ENCODE measurements at places on chromosomes 6 and 20. TPM values are rescaled to one million over a fixed set of nuclear protein-coding genes. Genes with fewer than 3 reads are reported as not detected.

CDH4 gene
- 0.81 TPM for total RNA-seq

LGSN gene
- total RNA-seq = not detected

DNA sequence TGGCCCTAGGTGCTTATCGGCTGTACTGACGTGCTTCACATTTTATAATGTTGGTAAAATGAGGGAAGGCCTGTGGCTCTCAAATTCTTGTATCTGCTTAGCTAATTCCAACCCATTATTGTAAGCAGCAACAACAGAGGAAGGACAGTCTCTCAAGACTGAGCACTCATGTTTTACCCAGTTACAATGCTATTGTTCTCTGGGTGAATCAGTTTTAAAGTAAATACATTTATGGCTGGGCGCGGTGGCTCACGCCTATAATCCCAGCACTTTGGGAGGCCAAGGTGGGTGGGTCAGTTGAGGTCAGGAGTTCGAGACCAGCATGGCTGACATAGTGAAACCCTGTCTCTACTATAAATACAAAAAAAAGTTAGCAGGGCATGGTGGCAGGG lies 194.6 kb downstream of the PRKN start:
- H3K27ac ChIP-seq = no peak overlapping the region
- no peak overlapping the region for H3K4me3 ChIP-seq
- no peaks in the 10 kb centered on the region for H3K27me3 ChIP-seq
- H3K36me3 ChIP-seq = no peaks in the 10 kb centered on the region
- DNase-seq = no peak
- no peaks in the 10 kb centered on the region for H3K4me1 ChIP-seq

GRCh38 chr20:23630392-23630849 lies 7.3 kb downstream of the CST3 start:
- H3K27ac ChIP-seq = peak overlapping the region; percentile 29
- peaks cover 24% of the 10 kb centered on the region for H3K4me1 ChIP-seq
- no peaks in the 10 kb centered on the region for H3K27me3 ChIP-seq

- H3K36me3 ChIP-seq = no peaks in the 10 kb centered on the region
- DNase-seq = peak; percentile 54
- peaks cover 2% of the 10 kb centered on the region for H3K27me3 ChIP-seq
- H3K4me1 ChIP-seq = no peaks in the 10 kb centered on the region
- H3K27ac ChIP-seq = no peak overlapping the region
These were observed 92.1 kb downstream of the POPDC3 start for GRCh38 chr6:105087571-105088211.

DNA sequence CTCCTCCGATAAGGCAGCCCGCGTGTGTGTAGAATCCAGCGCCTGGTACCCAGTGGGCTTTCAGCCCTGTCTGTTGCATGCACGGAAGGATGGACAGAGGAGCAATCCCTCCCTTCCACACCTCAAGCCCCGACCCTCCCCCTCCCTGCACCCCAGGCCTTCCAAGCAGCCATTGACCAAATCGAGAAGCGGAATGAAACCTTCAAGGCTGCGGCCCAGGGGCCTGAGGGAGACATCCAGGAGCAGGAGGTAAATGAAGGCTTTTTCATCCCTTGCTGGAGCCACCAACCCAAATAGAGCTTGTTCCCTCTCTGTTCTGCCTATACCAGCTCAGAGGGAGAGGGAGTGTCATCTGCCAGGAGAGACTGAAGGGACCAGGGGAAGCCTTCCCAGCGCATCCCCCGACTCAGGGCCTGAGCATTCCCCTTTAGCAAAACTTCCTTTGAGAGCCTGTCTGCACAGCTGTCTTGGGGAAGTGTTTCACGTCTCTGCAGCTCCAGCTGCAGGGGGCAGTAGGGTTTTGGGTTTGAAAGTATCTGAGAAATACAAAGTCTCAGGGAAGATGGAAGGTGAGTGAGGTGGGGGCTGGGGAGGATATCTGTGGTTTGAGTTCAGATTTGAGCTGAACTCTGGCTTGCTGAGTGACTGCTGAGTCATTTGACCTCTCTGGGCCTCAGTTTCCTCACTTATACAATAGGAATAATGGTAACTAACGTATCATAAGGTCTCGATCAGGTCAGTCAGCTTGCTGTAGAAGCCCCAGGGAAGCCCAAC lies 16.1 kb downstream of the FGD2 start:
- no peak overlapping the region for H3K4me3 ChIP-seq
- peaks cover 10% of the 10 kb centered on the region for H3K4me1 ChIP-seq
- DNase-seq = peak; percentile 51

Data from endothelial cell of umbilical vein (primary cell).